ENCODE measurements at places on chromosomes 11 and 22. TPM values are rescaled to one million over a fixed set of nuclear protein-coding genes. Genes with fewer than 3 reads are reported as not detected.

- H3K27me3 ChIP-seq = no peaks in the 10 kb centered on the region
- H3K27ac ChIP-seq = no peak overlapping the region
- H3K4me3 ChIP-seq = no peak overlapping the region
- no peak for DNase-seq
- no peaks in the 10 kb centered on the region for H3K4me1 ChIP-seq
These were observed 80.7 kb downstream of the NAV2 start for GRCh38 chr11:19793326-19793725.

GRCh38 chr11:123428116-123428715 is 1.9 kb upstream of the GRAMD1B start:
- no peak overlapping the region for H3K27ac ChIP-seq
- peaks cover 23% of the 10 kb centered on the region for H3K27me3 ChIP-seq
- DNase-seq = no peak
- H3K4me3 ChIP-seq = no peak overlapping the region
- H3K4me1 ChIP-seq = no peaks in the 10 kb centered on the region

- no peaks in the 10 kb centered on the region for H3K4me1 ChIP-seq
- H3K4me3 ChIP-seq = peak within 1 kb of the TSS; percentile 81
- H3K36me3 ChIP-seq = no peaks in the 10 kb centered on the region
- DNase-seq = peak; percentile 87
- no peak within 1 kb of the TSS for H3K27ac ChIP-seq
- peaks cover 48% of the 10 kb centered on the region for H3K27me3 ChIP-seq
These were observed at the start of gene TRPC6 for GRCh38 chr11:101583251-101584128. Gene TRPC6 (minus strand): TSS chr11:101584007. CDS start chr11:101583503, 504 bp downstream.

GRCh38 chr11:1290052-1291040 is 19.1 kb downstream of the TOLLIP start:
- H3K4me1 ChIP-seq = no peaks in the 10 kb centered on the region
- H3K36me3 ChIP-seq = peaks cover 13% of the 10 kb centered on the region
- no peak overlapping the region for H3K27ac ChIP-seq
- no peaks in the 10 kb centered on the region for H3K27me3 ChIP-seq
- no peak overlapping the region for H3K4me3 ChIP-seq

DNA sequence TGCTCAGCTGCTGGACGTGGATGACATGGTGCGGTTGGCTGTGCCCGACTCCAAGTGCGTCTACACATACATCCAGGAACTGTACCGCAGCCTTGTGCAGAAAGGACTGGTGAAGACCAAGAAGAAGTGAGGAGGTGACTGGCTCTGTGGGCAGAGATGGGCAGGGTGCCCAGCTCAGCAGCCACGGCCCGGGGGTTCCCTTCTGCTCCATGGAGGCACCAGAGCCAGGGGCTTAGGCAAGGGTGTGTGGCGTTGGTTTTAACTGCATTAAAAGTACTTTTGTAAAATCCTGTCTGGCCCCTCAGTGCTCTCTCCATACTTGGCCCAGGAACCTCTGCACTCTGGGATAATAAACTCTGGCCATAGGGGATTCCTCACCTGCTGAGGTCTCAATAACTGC is 12.6 kb downstream of the SMTNL1 start:
- H3K36me3 ChIP-seq = no peaks in the 10 kb centered on the region
- no peaks in the 10 kb centered on the region for H3K27me3 ChIP-seq
- H3K4me3 ChIP-seq = no peak overlapping the region
- H3K27ac ChIP-seq = no peak overlapping the region

DNA sequence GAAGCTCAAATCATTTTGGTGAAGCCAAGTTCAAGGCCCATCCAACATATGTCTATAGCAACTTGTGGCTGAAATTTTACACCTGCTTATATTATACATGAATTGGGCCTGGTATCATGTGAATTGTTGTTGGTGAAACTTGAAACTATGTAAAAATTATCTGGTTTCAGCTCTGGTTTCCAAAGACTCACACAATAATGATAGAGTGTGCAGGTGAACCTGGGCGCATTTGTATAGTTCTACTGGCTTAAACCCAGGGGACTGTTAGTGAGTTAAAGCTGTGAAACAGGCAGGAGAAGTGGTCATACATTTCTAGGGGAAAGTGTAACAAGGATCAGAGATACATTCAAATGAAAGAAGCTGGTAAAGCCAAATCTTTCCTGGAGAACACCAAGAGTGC is 627.3 kb downstream of the METTL15 start:
- H3K4me1 ChIP-seq = peaks cover 2% of the 10 kb centered on the region
- H3K4me3 ChIP-seq = no peak overlapping the region
- H3K27me3 ChIP-seq = peaks cover 82% of the 10 kb centered on the region
- no peak for DNase-seq
- no peak overlapping the region for H3K27ac ChIP-seq

- H3K27me3 ChIP-seq = no peaks in the 10 kb centered on the region
- H3K36me3 ChIP-seq = no peaks in the 10 kb centered on the region
- no peak overlapping the region for H3K27ac ChIP-seq
- H3K4me1 ChIP-seq = no peaks in the 10 kb centered on the region
These were observed 878.1 kb downstream of the BRD1 start for GRCh38 chr22:48949375-48950149.

GRCh38 chr11:123183391-123184099 is 11.5 kb downstream of the CLMP start:
- DNase-seq = no peak
- no peak overlapping the region for H3K4me3 ChIP-seq
- peaks cover 20% of the 10 kb centered on the region for H3K4me1 ChIP-seq
- peaks cover 87% of the 10 kb centered on the region for H3K36me3 ChIP-seq

- no peak overlapping the region for H3K27ac ChIP-seq
- H3K4me1 ChIP-seq = no peaks in the 10 kb centered on the region
- DNase-seq = no peak
- H3K4me3 ChIP-seq = no peak overlapping the region
- no peaks in the 10 kb centered on the region for H3K36me3 ChIP-seq
- no peaks in the 10 kb centered on the region for H3K27me3 ChIP-seq
These were observed 21.9 kb upstream of the PARVG start for GRCh38 chr22:44158816-44159215.

DNA sequence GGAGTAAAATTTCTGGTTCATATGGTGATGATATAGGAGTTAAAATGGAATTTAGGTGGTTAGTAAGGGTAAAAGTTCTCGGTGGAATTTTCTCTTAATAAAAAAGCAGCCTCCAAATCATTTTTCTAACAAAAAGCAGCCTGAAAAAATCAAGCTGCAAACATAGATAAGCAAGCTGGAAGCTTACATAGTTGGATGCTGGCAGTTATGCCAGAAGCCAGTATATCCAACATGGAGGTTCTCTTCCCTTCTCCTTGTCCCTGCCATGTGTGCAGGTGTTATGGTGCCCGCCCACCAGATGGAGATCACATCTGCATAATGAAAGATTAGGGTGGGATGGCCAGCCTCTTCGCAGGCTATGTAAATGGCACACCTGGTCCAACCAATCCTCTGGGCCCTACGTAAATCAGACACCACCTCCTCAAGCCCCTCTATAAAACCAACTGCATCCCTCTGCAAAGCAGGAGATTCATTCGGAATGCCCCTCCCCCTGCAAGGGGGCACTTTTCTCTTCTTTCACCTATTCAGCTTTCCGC is 22.4 kb downstream of the PIWIL3 start:
- no peaks in the 10 kb centered on the region for H3K4me1 ChIP-seq
- H3K4me3 ChIP-seq = no peak overlapping the region
- no peak for DNase-seq
- H3K36me3 ChIP-seq = no peaks in the 10 kb centered on the region

GRCh38 chr11:127965939-127966668 is 621.3 kb downstream of the ETS1 start:
- no peaks in the 10 kb centered on the region for H3K27me3 ChIP-seq
- H3K27ac ChIP-seq = no peak overlapping the region
- DNase-seq = no peak
- no peak overlapping the region for H3K4me3 ChIP-seq

DNA sequence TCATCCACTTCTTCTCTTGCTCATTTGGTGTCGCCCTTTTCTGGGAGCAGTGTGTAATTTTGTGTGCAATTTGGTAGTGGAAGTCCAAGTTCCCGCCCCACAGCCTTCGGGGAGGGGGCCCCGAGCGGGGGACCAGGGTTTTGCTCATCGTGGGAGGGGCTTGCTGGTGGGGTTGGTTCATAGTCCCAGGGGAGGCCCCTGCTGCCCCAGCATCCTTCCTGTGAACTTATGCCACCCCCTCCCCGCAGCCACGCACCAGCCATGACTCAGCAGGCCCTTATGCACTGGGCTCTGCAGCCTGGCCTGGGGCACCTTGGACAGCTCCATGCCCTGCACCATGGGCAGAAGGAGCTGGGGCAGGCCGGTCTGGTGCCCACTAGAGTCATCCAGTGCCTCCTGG is 1183.6 kb downstream of the BRD1 start:
- no peaks in the 10 kb centered on the region for H3K36me3 ChIP-seq
- no peak for DNase-seq
- H3K4me1 ChIP-seq = no peaks in the 10 kb centered on the region
- no peak overlapping the region for H3K4me3 ChIP-seq

- no peaks in the 10 kb centered on the region for H3K4me1 ChIP-seq
- no peak overlapping the region for H3K4me3 ChIP-seq
- no peak overlapping the region for H3K27ac ChIP-seq
- DNase-seq = no peak
These were observed 1078.3 kb downstream of the FAM181B start for GRCh38 chr11:81655351-81655750.

DNA sequence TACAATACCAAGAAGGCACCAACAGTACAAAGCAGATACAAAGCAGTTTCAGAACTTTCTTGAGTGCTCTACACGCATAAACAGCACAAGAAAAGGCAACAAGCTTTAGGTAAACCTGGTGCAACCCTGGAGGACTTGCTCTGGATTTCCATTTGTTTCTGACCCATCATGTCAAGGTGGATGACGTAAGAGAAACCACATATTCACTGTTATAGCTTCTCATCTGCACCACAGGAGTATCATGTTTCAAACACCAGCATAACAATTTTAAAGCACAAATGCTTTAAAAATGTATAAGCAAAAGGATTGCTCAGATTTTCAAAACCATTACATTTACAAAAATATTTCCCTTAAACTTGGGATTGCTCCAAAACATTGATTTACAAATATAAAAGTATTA is 25.0 kb upstream of the YPEL1 start:
- no peaks in the 10 kb centered on the region for H3K4me1 ChIP-seq
- H3K36me3 ChIP-seq = peaks cover 80% of the 10 kb centered on the region
- H3K27ac ChIP-seq = no peak overlapping the region
- no peak overlapping the region for H3K4me3 ChIP-seq
- no peak for DNase-seq

- H3K27ac ChIP-seq = no peak overlapping the region
- DNase-seq = no peak
- H3K4me1 ChIP-seq = no peaks in the 10 kb centered on the region
- H3K27me3 ChIP-seq = no peaks in the 10 kb centered on the region
These were observed 147.5 kb downstream of the CRYBB2 start for GRCh38 chr22:25366876-25367466.

DNA sequence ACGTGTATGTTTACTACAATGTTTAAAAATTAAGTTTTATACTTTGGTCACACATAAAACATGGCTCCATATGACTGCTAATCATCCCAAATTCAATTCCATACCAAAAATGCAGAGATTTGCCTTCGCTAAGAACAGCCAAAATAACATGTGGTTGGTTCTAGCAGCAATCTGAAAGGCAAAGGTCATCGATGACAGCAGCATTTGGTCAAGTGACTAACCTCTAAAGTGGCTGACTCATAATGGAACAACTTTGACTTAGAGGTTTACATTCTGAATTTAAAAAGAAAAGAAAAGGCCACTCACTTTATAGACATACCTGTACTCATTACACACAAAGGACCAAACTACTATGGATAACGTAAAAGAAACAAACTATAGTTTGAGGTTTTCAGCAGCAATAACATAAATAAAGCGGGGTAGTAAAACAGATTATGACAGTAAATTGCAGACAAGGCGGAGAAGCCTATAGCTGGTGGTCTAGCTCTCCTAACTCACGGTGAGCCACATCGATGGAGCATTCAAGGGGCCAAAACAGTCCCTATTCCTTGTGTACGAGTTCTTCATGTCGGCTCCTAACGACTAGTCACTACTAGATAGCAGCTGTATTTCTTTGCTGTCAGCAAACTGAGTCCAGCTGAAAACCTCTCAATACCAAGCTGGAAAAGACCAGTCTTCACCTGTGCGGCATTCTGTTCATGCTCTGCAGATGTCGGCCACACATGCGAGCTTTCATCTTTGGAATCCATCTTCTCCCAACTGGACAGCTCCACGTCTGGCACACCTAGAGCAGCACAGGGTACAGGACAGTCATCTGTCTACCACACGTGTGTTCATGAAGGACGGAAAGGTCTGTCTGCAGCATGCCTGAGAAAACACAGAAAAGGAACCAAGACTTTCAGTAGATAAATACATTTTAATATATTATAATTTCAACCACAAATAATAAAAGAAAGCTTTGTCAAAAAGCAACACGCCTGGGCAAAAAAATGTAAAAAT is 42.1 kb downstream of the PRDM10 start:
- H3K36me3 ChIP-seq = peaks cover 12% of the 10 kb centered on the region
- no peak overlapping the region for H3K4me3 ChIP-seq
- no peaks in the 10 kb centered on the region for H3K27me3 ChIP-seq
- H3K4me1 ChIP-seq = no peaks in the 10 kb centered on the region
- no peak for DNase-seq
- no peak overlapping the region for H3K27ac ChIP-seq

GRCh38 chr11:45761659-45762058 is 43.3 kb upstream of the SLC35C1 start:
- no peaks in the 10 kb centered on the region for H3K36me3 ChIP-seq
- H3K27me3 ChIP-seq = no peaks in the 10 kb centered on the region
- no peaks in the 10 kb centered on the region for H3K4me1 ChIP-seq
- H3K27ac ChIP-seq = no peak overlapping the region
- no peak for DNase-seq

DNA sequence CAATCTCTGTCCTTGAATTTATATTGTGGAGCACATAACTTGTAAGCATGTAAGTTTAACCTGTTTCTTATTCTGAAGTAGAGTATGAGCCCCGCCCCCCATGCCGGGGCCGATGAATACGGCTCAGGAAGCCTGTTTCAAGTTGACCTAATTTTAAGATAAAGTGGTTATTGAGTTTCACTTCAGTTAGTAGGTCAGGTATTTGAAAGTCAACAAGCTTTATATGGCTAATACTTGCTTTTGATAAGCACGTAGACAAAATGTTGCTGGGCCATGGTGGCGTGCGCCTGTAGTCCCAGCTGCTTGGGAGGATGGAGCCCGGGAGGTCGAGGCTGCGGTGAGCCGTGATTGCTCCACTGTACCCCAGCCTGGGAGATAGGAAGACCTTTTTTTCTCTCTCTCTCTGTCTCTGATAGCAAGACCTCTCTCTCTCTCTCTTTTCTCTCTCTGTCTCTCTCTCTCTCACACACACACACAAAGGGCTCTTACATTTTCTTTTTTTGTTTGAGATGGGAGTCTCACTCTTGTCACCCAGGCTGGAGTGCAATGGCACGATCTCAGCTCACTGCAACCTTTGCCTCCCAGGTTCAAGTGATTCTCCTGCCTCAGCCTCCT is 14.4 kb downstream of the YWHAH start:
- peaks cover 4% of the 10 kb centered on the region for H3K4me1 ChIP-seq
- peaks cover 43% of the 10 kb centered on the region for H3K36me3 ChIP-seq
- H3K4me3 ChIP-seq = no peak overlapping the region
- no peak for DNase-seq
- no peak overlapping the region for H3K27ac ChIP-seq

The WBP2NL gene
- total RNA-seq = not detected

The MRGPRX1 gene
- not detected for total RNA-seq

The OR10S1 gene
- total RNA-seq = not detected

The IRAG1 gene
- total RNA-seq = 6.5 TPM

The CREB3L1 gene
- 8.8 TPM for total RNA-seq

The NPTXR gene
- 2.3 TPM for total RNA-seq

All from endodermal cell (in vitro differentiated cells).